ENCODE measurements at places on chromosomes 6 and 20.

DNA sequence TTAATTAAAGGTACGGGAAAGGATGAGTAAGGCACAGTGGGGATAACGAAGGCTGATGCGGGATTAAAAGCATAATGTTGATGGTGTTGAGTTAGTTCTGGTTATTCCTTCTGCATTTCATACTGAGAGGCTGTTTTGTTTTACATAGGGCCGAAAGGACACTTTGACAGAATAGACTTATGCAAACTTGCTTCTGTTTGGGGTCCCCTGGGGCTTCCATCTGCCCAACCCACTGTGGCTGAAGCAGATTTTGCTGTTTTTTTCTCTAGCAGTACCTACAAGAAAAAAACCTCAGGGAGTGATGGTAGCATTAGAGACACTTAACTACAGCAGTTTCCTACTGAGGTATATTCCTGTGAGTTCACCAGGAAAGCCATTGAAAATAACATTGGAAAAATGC, 136.1 kb upstream of the SUPT3H start:
- H3K4me3 ChIP-seq, result no peak overlapping the region
- no peaks in the 10 kb centered on the region for H3K27me3 ChIP-seq
- H3K4me1 ChIP-seq, result no peaks in the 10 kb centered on the region
- peaks cover 10% of the 10 kb centered on the region for H3K36me3 ChIP-seq
- DNase-seq, result no peak
- H3K27ac ChIP-seq, result no peak overlapping the region

DNA sequence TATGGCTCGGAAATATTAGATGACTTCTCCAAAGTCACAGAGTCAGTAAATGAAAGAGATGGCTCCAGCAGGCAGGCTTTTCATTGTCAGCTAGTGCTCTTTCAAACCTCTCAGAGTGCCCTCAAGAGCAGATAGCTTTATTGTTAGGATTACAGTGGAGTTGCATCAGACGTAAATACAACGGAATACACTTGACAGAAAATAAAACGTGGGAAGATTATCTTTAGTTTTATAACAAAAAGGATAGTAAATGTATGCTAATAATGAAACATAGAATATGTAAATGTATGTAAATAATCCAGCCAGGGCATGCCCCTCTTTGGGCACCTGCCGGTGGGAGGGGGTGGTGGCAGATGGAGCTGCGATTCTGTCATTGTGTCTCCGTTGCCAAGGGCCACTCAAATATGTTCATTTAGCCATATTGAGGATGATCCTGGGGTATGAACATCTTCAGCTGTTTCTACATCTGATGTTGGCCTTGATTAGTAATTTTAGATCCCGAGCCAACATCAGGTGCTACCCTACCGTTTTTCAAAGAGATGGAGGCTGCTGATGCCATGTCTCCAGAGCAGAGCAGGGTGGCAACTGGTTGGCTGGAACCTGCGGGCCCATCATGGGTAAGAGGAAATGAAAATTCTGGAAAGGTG, 358.3 kb upstream of the SULF2 start:
- no peak overlapping the region for H3K4me3 ChIP-seq
- no peaks in the 10 kb centered on the region for H3K36me3 ChIP-seq
- H3K4me1 ChIP-seq, result no peaks in the 10 kb centered on the region
- DNase-seq, result no peak
- peaks cover 2% of the 10 kb centered on the region for H3K27me3 ChIP-seq

GRCh38 chr6:46862381-46862780, 59.4 kb downstream of the ADGRF5 start:
- H3K4me1 ChIP-seq, result no peaks in the 10 kb centered on the region
- no peak overlapping the region for H3K27ac ChIP-seq
- H3K27me3 ChIP-seq, result peaks cover 11% of the 10 kb centered on the region
- H3K36me3 ChIP-seq, result no peaks in the 10 kb centered on the region

DNA sequence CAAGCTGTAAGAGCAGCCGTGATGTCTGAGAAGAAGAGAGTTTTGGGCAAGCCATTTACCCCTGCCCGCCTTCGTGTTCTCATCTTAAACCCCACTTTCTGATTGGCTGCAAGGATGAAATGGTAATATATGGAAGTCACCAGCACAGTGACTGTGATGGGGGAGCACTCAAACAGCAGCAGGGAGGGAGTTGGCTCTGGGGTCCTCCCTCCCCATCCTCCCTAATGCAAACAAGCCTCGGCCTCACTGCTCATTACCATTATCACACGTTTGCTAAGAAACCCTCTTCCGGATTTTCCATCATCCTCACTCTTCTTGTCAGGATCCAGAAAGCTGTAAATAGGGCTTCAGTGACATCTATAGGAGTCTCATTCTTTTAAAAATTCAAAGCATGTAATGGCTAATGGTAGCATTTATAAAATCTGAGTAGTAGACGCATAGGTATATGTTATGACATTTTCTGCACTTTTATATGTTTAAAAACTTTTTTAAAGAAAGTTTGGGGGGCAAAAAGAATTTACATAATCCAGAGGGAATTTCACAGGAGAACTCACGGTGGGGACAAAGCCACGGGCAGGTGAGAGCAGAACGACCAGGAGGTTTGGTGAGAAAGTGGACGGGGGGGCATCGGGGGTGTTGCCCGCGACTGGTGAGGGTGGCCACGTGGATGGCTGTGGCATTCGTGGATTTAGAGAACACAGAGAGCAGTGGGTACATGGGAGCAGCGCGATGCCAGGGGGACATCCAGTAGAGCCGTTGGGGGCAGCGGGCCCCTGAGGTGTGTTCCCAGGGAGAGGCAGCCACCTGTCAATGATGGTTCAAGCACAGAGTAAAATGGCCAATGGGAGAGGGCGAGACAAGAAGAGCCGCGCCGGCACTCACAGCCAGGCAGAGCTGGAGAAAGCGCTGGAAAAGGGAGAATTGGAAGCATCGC, 29.6 kb downstream of the SUMO4 start:
- no peak overlapping the region for H3K4me3 ChIP-seq
- peaks cover 2% of the 10 kb centered on the region for H3K4me1 ChIP-seq
- H3K27ac ChIP-seq, result no peak overlapping the region
- H3K36me3 ChIP-seq, result no peaks in the 10 kb centered on the region
- H3K27me3 ChIP-seq, result no peaks in the 10 kb centered on the region

- no peaks in the 10 kb centered on the region for H3K4me1 ChIP-seq
- no peak overlapping the region for H3K27ac ChIP-seq
- H3K36me3 ChIP-seq, result no peaks in the 10 kb centered on the region
- no peak overlapping the region for H3K4me3 ChIP-seq
Observed at GRCh38 chr20:33061658-33062028, 7.9 kb downstream of the BPIFB3 start.

DNA sequence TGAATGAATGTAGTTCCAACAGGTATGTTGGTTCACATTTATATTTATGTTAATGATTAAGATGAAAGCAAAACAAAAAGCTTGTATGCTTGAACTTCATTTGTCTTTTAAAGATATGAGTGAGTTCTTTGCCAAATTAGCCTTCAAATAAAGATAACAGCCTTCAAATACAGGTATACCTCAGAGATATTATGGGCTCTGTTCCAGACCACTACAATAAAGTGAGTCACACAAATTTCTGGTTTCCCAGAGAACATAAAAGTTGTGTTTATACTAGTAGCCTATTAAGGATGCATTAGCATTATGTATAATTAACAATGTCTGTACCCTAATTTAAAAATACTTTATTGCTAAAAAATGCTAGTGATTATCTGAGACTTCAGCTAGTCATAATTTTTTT, 245.3 kb upstream of the MAN1A1 start:
- H3K27ac ChIP-seq, result no peak overlapping the region
- H3K4me1 ChIP-seq, result no peaks in the 10 kb centered on the region
- no peaks in the 10 kb centered on the region for H3K36me3 ChIP-seq
- H3K27me3 ChIP-seq, result peaks cover 2% of the 10 kb centered on the region
- DNase-seq, result no peak

GRCh38 chr20:8385247-8385646, 253.2 kb downstream of the PLCB1 start:
- peaks cover 6% of the 10 kb centered on the region for H3K27me3 ChIP-seq
- no peak overlapping the region for H3K27ac ChIP-seq
- no peaks in the 10 kb centered on the region for H3K36me3 ChIP-seq
- no peaks in the 10 kb centered on the region for H3K4me1 ChIP-seq

GRCh38 chr6:137016356-137016755, 28.4 kb downstream of the IL20RA start:
- H3K36me3 ChIP-seq, result no peaks in the 10 kb centered on the region
- no peak for DNase-seq

- no peak for DNase-seq
- H3K27ac ChIP-seq, result no peak overlapping the region
- H3K4me1 ChIP-seq, result no peaks in the 10 kb centered on the region
- no peak overlapping the region for H3K4me3 ChIP-seq
Observed at GRCh38 chr6:147621263-147621662, 112.8 kb downstream of the SAMD5 start.

GRCh38 chr6:35141007-35141655, at the start of gene TCP11:
Gene TCP11 (minus strand): TSS chr6:35141339. CDS start chr6:35140870, 469 bp downstream.
- peaks cover 15% of the 10 kb centered on the region for H3K4me1 ChIP-seq
- H3K36me3 ChIP-seq, result no peaks in the 10 kb centered on the region
- peaks cover 13% of the 10 kb centered on the region for H3K27me3 ChIP-seq

- no peak overlapping the region for H3K27ac ChIP-seq
- no peaks in the 10 kb centered on the region for H3K36me3 ChIP-seq
- peaks cover 4% of the 10 kb centered on the region for H3K4me1 ChIP-seq
- peaks cover 35% of the 10 kb centered on the region for H3K27me3 ChIP-seq
Observed at GRCh38 chr20:38260025-38260377, 534 bp downstream of the KIAA1755 start.

GRCh38 chr20:58645412-58645968, 5.6 kb upstream of the STX16 start:
- H3K4me3 ChIP-seq, result no peak overlapping the region
- DNase-seq, result no peak
- no peaks in the 10 kb centered on the region for H3K4me1 ChIP-seq
- no peak overlapping the region for H3K27ac ChIP-seq

DNA sequence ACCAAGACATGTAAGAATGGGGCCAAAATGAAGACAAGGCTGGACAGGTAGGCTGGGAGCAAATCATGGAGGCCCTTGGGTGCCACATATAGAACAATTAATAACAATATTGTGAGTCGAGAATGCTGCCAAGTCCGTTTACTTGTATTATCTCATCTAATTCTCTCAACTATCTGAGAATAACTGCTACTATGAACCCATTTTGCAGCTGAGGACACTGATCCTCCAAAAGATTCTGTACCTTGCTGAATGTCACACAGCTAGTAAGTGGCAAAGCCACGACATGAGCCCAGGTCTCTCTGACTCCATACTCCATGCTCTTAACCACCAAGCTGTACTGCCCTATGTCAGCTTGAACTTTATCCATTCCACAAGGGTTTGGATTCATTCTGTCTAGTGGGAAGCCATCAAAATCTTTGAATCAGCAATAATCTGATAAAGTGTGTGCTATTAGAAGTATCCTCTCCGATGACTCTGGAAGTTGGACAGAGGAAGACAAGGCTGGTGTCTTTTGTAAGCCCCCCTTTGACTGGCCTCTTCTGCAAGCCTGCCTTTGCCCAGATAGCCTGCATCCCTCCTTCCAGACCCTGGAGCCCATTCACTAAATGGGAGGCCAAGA, 43.5 kb upstream of the PDYN start:
- H3K27ac ChIP-seq, result no peak overlapping the region
- H3K36me3 ChIP-seq, result no peaks in the 10 kb centered on the region
- no peaks in the 10 kb centered on the region for H3K4me1 ChIP-seq
- DNase-seq, result no peak
- no peak overlapping the region for H3K4me3 ChIP-seq

- H3K27me3 ChIP-seq, result no peaks in the 10 kb centered on the region
- no peaks in the 10 kb centered on the region for H3K36me3 ChIP-seq
- no peak for DNase-seq
Observed at GRCh38 chr6:130437961-130438360, 72.1 kb downstream of the TMEM200A start.

- no peaks in the 10 kb centered on the region for H3K36me3 ChIP-seq
- no peak for DNase-seq
- no peak overlapping the region for H3K27ac ChIP-seq
- peaks cover 2% of the 10 kb centered on the region for H3K27me3 ChIP-seq
- H3K4me1 ChIP-seq, result no peaks in the 10 kb centered on the region
Observed at GRCh38 chr6:133410638-133411435, 169.7 kb downstream of the EYA4 start.

DNA sequence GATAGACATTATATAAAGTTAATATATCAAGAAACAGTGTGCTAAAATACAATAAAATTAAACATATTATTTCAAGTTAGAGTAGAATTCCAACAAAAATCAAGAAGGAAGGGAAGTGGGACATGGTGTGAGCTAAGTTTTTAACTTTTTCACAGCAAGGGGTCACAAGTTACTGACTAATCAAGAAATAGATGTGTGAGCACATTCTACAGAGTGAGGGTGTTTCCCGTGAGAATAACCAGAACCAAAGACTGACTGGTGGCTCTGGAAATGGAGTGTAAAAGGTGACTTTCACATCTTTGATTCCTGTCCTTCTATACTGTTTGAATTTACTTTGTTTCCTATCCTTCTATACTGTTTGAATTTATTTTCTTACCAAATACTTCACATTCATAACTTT, 206.6 kb downstream of the TASP1 start:
- no peaks in the 10 kb centered on the region for H3K4me1 ChIP-seq
- no peak overlapping the region for H3K4me3 ChIP-seq
- peaks cover 46% of the 10 kb centered on the region for H3K36me3 ChIP-seq
- no peak overlapping the region for H3K27ac ChIP-seq
- H3K27me3 ChIP-seq, result no peaks in the 10 kb centered on the region
- DNase-seq, result no peak

- no peak overlapping the region for H3K27ac ChIP-seq
- no peaks in the 10 kb centered on the region for H3K27me3 ChIP-seq
- H3K4me3 ChIP-seq, result no peak overlapping the region
- no peaks in the 10 kb centered on the region for H3K4me1 ChIP-seq
Observed at GRCh38 chr20:20513720-20514119, 145.8 kb downstream of the INSM1 start.

- H3K36me3 ChIP-seq, result no peaks in the 10 kb centered on the region
- no peak overlapping the region for H3K27ac ChIP-seq
- H3K4me1 ChIP-seq, result no peaks in the 10 kb centered on the region
- no peak for DNase-seq
Observed at GRCh38 chr6:159125014-159125609, 44.1 kb upstream of the FNDC1 start.

GRCh38 chr20:60063048-60063451, 104.8 kb downstream of the CDH26 start:
- H3K27me3 ChIP-seq, result no peaks in the 10 kb centered on the region
- no peaks in the 10 kb centered on the region for H3K36me3 ChIP-seq
- DNase-seq, result no peak
- H3K27ac ChIP-seq, result no peak overlapping the region
- peaks cover 15% of the 10 kb centered on the region for H3K4me1 ChIP-seq

DNA sequence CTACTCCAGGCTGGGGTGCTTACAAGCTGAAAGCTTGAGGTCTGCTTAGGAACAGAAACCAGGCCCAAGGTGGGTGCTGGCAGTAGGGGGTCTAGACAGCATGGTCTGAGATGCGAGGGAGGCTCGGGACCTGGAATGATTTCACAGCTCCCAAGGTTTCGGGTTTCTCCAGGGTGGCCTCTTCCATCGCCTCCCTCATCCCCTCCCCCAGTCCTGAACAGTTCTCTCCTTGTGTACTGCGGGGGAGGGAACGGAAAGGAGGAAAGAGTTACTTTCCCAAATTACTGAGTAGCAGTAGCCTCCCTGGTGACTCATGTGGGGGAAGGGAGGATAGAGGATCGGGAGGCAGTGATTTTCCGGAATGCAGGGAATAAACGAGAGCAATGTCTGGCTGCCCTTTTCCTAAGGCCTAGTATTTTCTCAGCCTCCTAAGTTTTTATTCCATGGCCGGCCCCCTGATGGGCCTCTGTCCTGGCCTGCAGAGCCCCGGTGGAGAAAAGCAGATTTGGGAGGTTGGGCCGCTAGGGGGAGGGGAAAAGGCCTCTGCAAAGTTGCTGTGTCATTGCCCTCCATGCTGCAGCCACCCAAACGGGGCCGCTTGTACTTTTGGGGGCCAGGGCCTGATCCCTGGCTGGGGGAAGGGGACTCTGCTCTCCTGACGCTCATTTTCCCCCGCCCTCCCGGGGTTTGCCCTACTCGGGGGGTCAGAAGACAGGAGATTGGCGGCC, 1.5 kb downstream of the BRD2 start:
- peak; percentile 82 for DNase-seq
- peak overlapping the region; percentile 100 for H3K27ac ChIP-seq
- H3K27me3 ChIP-seq, result no peaks in the 10 kb centered on the region
- peaks cover 56% of the 10 kb centered on the region for H3K36me3 ChIP-seq
